NCI-H748 treated with DMSO at 0.1 percent for 48 hours (cell line): ENCODE measurements at places on chromosomes 6 and 20.

GRCh38 chr6:143941852-143942627 lies 66.0 kb downstream of the PLAGL1 start:
- DNase-seq: peak; percentile 35

DNA sequence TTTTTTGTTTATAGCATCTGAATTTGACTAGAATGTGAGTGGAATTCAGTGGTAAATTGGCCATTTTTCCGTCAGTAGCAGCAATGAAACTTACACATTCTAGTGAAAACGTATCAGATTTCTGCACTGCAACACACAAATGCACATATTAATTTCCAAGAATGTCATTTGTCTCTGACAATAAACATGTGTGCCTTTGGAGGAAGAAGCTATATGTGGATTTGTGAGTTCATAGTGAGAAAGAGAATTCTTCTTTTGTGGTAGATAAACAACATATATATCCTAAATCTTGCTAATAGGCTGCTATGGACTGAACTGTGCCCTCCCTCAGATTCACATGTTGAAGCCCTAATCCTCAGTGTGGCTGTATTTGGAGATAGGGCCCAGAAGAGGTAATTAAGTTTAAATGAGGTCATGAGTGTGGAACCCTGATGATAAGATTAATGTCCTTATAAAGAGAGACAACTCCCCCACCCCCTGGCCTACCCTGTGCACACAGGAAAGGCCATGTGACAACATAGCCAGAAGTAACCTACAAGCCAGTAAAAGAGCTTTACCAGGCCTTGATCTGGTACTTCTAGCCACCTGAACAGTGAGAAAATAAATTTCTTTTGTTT lies 200.2 kb upstream of the EYA4 start:
- no peak for DNase-seq

DNA sequence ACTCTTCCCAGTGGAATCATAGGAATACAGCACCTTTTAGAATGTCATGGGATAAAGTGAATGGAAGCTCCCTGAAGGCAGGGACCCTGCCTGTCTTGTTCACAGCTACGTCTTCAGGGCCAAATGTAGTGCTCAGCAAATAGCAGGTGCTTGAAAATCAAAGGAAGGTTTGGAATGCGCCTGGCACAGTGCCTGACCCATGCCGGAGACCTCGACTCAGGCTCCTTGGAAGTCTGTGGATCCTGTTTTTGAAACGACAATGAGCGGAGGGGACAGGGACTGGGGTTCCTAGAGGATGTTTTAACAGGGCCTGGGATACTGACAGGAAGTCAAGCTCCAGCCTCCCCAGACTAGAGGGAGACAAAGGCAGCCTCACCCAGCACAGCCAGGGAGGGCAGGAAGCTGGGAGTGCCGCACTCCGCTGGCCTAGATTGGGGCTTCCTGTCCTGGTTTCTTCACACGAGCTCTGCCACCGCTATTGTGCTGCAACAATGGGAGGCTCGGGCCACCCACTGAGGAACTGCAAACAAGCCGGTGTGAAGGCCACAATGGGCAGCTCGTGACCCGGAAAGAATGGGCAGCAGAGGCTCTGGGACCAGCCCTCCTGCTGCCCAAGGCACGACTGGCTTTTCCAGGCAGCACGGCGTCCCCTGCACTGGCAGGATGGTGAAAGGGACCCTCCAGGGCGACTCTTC lies 76.7 kb downstream of the PREX1 start:
- peak; percentile 60 for DNase-seq

- no peak for DNase-seq
These were observed 53.1 kb downstream of the RBM24 start for GRCh38 chr6:17334265-17334664.

DNA sequence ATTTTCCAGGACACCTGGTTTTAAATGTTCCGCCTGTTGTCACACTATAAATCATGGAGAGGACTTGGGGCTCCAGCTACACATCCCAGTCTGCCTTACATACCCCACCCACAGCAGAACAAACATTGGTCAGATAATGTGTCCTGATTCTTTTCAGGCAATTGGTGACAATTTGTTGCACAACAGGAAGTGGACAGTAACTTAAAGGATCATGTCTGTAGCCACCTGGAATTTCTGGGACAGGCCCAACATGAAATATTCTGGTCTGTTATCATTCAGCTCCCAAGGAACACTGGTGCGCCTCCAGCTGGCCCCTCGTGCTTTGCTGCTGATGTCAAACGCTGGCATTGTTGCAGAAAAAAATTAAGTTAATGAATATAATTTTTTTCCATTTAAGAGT lies 117.2 kb downstream of the SOBP start:
- DNase-seq: no peak

DNA sequence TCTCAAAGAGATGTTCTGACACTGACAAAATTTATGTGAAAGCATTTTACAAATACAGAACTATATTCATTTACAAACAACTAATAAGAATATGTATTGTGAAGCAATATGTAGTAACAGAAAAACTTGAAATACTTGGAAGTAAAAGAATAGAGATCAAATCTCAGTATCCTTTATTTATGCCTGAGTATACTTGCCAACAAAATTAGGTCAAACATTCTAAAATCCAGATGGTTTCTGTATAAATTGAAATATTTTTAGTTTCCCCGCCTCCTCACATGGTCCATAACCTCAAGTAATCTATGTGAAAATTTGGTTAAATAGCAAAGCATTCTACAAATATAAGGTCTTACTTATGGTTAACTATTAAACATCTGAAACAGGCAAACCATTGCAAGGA lies 545.4 kb downstream of the EYS start:
- no peak for DNase-seq

GRCh38 chr6:13413466-13413862 lies 73.9 kb downstream of the GFOD1 start:
- DNase-seq: no peak

- DNase-seq: no peak
These were observed 373.2 kb upstream of the CHD6 start for GRCh38 chr20:41991412-41991811.

- DNase-seq: no peak
These were observed 293.8 kb downstream of the FRK start for GRCh38 chr6:115766745-115767462.

GRCh38 chr20:33859157-33859695 lies 48.1 kb downstream of the CHMP4B start:
- DNase-seq: no peak

- no peak for DNase-seq
These were observed 573.9 kb downstream of the RFPL4B start for GRCh38 chr6:112920994-112921393.

DNA sequence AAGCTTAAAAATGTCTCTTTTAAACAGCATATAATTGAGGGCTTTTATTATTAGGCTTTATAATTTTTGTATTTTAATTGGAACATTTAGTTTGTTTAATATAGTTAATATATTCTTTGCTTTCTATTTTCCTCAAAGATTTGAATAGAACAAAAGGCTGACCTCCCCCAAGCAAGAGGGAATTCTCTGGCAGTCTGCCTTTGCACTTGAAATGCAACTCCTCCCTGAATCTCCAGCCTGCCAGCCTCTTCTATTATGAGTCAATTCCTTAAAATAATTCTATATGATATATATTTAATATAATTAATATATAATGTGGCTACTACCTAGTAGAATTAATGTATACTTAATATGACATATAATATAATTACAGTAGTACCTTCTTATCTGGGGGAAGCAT lies 69.2 kb downstream of the PTPRA start:
- DNase-seq: no peak

DNA sequence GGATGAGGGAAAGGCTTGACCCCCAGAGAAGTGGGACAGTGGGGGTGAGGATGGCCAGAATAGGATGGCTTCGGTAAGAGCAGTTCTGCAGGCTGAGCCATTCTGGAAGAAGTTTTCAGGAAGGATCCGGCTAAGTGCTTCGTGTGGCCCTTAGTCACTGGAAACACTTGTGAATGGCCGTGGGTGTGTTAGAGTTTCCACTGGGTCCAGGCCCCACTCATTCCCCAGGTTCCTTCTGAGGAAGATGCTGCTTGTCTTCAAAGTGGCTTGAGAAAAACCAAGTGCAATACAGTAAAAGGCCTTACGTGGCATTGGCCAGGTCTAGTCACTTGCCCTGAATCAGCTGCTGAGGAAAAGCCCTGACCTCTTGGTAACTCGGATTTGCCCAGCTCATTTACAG lies 27.9 kb downstream of the MANBAL start:
- DNase-seq: no peak

DNA sequence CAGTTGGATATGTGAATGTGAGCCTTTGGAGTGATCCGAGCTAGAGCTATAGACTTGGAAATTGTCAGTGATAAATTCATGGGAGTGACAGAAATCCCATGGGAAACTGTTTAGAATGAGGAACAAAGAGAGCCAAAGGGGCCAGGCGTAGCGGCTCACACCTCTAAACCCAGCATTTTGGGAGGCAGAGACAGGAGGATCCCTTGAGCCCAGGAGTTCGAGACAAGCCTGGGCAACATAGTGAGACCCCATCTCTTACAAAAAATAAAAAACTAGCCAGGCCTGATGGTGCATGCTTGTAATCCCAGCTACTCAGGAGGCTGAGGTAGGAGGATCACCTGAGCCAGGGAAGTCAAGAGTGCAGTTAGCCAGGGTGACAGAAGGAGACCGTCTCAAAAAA lies 39.3 kb upstream of the SOX4 start:
- DNase-seq: no peak

- no peak for DNase-seq
These were observed 4.7 kb downstream of the RTEL1 start for GRCh38 chr20:63662813-63663189.

- peak; percentile 85 for DNase-seq
These were observed 10.1 kb downstream of the HFE start for GRCh38 chr6:26097268-26097875.

- DNase-seq: no peak
These were observed 102.2 kb upstream of the SASH1 start for GRCh38 chr6:148240461-148240840.

GRCh38 chr6:81748994-81749393 lies 3.5 kb downstream of the TENT5A start:
- no peak for DNase-seq

DNA sequence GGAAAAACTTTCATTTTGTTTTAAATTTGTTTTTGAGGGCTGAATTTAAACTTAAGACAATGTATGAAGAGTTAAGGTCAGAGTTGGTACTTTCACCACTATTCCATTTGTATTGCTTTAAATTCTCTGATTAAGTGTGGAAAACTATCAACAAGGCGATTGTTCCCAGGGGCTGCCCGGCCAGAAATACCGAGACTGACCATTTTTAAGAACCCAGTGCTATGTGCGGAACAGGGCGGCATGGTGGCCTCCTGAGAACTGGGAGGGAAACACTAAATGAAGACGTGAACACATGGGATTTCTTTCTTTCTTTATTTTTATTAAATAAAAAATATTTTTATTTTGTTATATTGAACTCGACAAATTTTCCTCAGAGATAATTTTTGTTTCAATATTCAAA lies 221.2 kb upstream of the QKI start:
- no peak for DNase-seq

DNA sequence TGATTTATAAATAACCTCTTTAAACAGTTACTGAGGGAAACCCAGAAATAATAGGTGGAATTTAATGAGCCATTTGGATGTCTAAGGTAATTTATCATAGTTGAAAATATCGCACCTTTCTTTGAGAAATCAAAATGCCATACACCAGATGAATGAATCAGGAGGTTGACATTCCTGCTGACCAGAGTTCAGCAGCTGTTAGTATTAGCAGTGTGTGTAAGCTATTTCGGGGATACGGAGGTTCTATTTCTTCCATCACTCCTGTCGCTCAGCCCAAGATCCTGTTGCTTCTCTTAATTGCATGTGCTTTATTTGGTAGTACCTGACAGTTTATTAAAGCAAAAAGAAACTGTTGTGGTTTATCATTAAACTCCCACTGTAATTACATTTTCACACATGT lies 67.1 kb downstream of the HDGFL1 start:
- no peak for DNase-seq

- no peak for DNase-seq
These were observed 27.6 kb upstream of the RBL1 start for GRCh38 chr20:37123441-37123840.

GRCh38 chr20:15544742-15545141 lies 1028.5 kb downstream of the KIF16B start:
- no peak for DNase-seq

GRCh38 chr6:28134015-28134414 lies 7.7 kb upstream of the ZKSCAN8 start:
- DNase-seq: peak; percentile 49

- DNase-seq: no peak
These were observed 61.5 kb downstream of the SYNE1 start for GRCh38 chr6:152575621-152576150.

DNA sequence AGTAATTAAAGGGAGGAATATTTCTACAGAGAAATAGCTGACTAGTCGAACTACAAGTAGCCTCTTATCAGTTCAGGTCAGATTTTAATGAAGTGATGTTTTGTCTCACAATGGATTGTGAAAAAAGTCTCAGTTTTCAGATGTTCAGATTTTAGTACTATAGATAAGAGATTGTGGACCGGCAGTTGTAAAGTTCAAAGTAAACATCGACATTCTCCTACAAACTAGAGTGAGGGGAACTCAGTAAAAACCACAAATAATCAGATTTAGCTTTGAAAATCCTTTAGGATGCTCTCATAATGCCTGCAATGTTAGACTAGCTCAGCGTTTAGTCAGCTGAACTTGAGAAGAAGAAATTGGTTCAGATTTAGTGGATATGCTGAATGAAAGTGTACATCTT lies 39.9 kb downstream of the RCAN2 start:
- DNase-seq: no peak

DNA sequence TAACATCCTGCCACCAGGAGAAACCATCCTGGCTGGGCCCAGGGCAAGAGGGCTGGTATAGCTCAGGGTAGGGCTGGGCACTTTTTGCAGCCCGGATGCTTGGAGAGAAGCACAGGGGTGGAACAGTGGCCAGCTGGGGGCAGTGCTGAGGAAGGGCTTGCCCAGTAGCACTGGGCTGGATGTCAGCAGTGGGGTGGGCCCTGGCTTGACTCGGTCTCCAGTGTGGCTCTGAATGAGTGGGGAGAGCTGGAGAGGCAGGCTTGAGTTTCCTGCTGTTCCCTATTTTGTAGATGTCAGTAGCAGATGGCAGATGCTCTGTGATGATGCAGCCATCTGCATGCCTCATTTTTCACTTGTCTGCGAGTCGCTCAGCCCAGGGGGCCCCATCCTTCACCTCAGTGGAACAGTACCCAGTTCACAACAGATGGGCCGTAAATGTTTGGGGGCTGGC lies 56.3 kb upstream of the TULP1 start:
- no peak for DNase-seq

DNA sequence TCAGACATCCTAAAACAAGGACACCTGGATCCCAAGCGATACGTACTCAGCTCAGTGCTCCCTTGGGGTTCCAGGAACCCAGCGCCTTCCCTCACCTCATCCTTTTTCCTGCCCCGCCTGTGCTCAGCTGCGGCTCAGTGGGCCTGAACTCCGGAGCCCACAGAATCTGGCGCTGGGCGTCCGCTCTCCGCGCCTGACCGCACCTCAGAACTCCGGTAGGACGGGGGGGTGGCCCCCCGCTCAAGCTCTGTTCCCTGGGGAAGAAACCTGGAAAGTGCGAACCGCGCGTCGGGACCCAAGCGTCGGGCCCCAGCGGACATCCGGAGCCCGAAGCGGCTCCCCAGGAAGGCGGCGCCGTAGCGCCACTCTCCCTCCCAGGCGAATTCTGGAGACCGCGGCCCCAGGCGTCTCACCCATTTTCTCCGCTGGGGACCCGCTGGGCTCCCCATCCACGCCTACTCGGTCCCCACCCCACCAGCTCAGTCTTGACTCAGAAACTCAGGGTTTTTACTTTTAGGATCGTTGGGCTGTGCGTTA lies 336 bp upstream of the LY6G5C start:
- peak; percentile 68 for DNase-seq
